ENCODE measurements at places on chromosomes 1 and 21.

DNA sequence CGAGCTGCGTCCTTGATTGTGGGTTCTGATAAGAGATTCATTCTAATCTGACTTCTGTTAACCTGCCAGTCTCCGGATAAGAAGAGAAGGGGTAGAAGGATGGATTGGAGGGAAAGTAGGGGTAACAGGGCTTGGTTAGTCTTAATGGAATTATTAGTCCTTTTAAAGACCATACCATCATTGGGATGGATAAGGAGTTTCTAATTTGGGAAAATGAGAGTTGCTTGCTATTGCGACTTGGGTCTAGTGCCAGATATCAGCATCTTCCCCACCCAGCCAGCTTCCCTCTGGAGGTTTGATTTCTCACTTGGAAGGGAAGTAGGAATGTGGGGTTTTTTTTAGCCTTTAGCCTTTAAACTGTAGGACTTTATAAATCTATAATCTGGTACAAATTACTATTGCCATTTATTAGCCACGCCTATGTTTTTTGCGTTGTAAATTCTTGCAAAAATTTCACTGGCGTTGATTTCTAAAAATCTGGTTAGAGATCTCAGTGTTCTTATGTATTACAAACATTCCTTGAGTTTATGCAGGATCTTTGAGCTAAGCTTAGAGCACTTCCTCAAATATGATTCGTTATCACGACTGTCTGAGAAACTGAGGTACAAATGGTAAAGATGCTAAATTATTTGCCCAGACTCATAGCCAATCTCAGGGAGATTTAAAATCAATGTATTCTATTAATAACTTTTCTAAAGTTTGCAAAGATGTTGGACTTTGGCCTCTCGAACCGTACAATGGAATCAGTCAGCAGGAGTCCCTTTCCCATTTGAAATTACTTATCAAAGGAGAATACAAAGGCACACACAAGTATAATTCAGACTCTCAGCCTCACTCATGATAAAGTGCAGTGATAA lies 1.3 kb downstream of the FAM20B start:
- no peak for DNase-seq

GRCh38 chr1:45437323-45437722 lies 53.6 kb downstream of the TESK2 start:
- no peak for DNase-seq

DNA sequence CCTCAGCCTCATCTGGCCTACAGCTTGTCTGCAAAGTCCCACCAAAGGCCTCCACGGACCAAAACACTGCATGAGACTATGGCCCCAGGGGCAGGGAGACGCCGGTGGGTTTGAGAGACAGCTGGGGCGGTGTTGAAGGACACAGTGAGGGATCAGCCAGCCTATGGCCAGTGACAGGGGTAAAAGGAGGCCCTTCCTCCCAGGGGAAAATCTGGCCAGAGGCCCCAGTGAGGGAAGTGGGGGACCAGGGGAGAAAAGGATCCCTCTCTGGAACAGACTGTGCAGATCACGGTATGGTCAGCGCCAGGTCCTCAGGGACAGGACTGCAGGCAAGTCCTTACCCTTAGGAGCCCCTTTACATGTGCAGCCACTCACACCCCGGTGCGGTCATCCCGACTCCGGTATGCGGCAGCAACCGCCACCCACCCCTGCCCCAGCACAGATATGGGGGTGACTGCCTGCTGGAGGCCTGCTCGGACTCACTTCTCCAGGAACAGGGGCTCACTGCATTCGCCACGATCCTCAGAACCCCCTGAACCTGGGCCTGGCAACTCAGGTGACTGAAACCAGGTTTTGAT lies 1.3 kb downstream of the CERS2 start:
- DNase-seq = no peak

GRCh38 chr1:31834501-31834900 lies 18.7 kb upstream of the SPOCD1 start:
- no peak for DNase-seq

GRCh38 chr1:150362721-150363425 lies 1.1 kb upstream of the RPRD2 start:
- DNase-seq = no peak
